ENCODE measurements at places on chromosomes 16 and 17.

DNA sequence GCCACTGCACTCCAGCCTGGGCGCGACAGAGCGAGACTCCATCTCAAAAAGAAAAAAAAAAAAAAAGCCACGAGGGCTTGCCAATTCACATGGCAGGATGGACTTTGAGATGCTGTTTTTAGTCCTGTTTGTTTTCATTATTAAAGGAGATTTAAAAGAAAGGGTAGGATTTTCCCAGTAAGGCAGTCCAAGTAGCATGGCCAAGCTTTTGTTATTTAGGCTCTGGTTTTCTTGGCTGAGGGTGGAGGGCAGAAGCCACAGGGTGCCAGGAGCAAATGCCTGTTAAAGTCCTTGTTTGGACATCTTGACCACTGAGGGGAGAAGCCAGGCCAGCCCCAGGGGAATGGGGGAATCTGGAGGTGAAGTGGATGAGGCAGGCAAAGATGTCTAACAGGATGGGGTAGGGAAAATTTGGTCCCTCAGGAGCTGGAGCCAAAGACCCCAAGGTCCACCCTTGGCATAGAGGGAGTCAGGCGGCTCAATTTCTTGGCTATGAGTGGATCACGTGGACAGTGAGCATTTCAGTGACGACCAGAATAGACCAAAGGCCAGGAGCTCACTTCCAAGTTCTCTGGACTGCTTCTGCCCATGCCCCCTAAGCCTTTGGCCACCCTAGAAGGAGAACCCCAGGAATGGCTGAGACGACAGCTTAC is 20.8 kb upstream of the PLLP start:
- DNase-seq: no peak

- DNase-seq: no peak
Measured at GRCh38 chr17:49676276-49676868, 1.5 kb downstream of the SPOP start.

- DNase-seq: no peak
Measured at GRCh38 chr17:35404360-35404759, 27.9 kb downstream of the SLFN12 start.

- DNase-seq: no peak
Measured at GRCh38 chr17:64232466-64233262, 30.4 kb downstream of the TEX2 start.

DNA sequence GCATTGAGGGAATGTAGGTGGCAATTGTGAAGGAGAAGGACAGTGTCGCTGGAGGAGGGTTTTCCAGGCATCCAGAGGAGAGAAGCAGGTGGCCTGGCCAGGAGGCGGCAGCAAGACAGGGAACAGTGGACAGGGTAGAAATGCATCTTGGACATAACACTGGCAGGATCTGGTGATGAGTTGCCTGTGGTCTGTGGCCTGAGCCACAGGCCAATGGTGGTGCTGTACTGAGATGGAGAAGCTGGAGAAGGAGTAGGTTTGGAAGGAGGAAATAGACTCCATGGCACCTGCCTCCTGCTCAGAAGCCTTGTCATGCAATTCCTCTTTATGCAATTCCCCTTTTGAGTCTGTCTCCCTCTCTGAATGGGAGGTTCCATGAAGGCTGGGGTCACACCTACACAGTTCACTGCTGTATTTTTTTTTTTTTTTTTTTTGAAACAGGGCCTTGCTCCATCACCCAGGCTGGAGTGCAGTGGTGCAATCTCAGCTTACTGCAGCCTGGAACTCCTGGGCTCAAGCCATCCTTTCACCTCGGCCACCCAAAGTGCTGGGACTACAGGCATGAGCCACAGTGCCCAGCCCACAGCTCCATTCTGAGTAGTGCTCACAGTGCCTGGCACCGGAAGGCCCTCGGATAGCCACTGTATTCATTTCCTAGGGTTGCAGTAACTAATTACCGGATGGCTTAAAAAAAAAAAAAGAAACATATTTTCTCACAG is 13.5 kb upstream of the CACNG4 start:
- no peak for DNase-seq

- DNase-seq: no peak
Measured at GRCh38 chr17:6711081-6711674, 2.0 kb downstream of the SLC13A5 start.

- DNase-seq: no peak
Measured at GRCh38 chr17:40452216-40452787, 9.1 kb downstream of the IGFBP4 start.

- no peak for DNase-seq
Measured at GRCh38 chr16:27505297-27506236, 44.1 kb downstream of the GTF3C1 start.

Measured in stimulated activated CD4-positive, alpha-beta T cell treated with anti-CD3 and anti-CD28 coated beads, Interleukin-1b, Interleukin-23, amount 100 ng/mL, for 4 hours (primary cell).